ENCODE measurements at places on chromosomes 3 and 15.

- DNase-seq, result peak; percentile 14
Observed at GRCh38 chr3:172965256-172965655, 175.8 kb downstream of the SPATA16 start.

GRCh38 chr3:194301730-194302129 lies 49.4 kb downstream of the CPN2 start:
- DNase-seq, result no peak

DNA sequence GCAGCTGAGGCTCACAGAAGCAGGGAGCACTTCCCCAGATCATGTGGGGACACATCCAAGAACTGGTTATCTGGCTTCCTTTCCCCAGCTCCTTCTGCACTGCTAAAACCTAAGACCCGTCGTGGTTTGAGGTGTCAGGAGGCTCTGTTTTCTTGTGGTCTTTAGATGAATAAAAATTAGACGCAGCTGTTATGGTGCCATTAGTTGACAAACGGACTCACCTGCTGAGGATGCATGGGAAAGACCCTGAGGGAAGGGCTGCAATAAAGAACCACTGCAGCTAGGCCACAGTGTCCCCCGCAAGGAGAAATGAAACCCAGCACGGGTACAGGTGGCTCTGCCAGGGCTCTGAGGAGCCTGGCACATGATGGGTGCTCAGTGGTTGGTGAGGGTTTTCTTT lies 99.4 kb downstream of the IQSEC1 start:
- no peak for DNase-seq

DNA sequence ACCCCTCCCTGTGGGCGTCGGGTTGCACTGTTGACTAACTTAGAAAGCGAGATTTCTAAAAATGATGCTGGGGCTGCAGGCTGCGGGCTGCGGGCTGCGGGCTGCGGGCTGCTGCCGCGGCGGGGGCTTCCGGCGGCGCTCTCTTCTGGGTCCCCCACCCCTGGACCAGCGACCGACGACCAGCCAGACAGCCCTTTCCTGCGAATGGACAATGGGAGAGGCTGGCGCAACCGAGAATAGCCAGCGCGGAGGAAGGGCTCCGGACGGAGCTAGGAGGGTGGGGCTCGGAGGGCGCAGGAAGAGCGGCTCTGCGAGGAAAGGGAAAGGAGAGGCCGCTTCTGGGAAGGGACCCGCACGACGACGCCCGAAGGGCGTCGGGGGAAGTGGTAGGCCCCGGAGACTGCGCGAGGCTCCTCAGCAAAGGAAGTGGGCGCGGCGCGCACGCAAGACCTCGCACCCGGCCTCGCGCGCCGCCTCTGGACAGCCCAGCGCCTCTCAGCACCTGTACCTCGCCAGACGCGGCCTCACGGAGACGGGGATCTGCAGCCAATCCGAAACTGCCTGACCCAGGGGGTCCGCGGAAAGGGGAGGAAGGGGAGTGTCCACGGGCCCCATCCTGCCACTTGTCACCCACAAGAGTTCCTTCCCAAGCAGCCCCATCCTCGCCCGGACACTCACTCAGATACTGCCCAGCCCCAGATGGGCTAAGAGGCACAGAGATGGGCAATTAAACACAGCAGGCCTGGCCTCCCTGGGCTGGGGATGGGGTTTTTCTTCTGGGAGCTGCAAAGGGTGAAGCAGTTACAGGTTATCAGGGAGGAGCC lies 70.7 kb downstream of the SLC12A8 start:
- DNase-seq, result no peak

DNA sequence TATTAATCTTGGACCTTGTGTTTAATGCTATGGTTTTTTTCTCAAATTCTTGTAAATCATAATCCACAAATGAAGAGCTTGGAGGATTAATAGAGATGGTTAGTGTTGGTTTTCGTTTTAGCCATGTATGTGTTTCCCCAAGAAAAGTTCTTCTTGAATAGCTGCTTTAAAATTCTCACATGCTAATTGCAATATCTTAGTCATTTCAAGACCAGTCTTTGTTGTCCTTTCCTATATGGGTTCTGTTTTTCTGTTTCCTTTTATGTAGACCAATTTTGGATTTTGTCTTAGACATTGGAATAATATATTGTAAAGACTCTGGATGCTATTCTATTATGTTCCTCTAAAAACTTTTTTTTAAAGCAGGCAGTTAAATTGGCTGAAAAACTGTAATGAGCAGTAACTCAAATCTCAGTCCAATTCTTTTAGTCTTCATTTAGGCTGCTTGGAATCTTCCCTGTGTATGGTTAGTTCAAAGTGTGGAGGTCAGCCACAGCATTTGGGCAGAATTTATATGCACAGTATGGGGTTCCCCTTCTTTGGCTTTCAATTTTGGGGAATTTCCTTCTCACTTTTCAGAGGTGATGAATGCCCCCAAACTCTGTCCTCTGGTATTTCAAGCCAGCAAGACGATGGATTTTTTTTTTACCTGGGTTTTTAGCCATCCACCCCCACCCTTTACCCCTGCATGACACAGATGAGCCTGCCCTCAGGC lies 39.1 kb upstream of the DNAJC13 start:
- DNase-seq, result no peak

- DNase-seq, result peak; percentile 63
Observed at GRCh38 chr3:141370065-141370533, 1.8 kb downstream of the ZBTB38 start.

DNA sequence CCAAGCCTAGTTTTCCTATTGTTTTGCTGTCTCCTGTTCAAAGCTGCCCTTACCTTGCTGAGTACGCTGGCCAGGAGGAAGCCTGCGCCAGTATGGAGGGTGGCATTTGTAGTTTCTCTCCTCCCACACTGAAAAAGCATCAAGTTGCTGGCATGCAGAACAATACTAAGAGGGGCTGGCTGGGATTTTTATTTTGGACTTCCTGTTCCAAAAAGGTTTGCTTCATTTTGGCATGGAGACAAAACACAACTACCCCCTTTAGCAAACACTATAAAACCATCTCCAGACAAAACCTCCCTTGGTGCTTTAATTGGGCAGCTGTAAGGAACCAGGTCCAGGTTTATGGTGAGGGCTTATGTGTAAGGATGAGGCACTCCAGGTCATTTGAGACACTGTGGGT lies 457.6 kb downstream of the PDCD6IP start:
- DNase-seq, result no peak

GRCh38 chr3:143081844-143082778 lies 37.5 kb upstream of the CHST2 start:
- no peak for DNase-seq

DNA sequence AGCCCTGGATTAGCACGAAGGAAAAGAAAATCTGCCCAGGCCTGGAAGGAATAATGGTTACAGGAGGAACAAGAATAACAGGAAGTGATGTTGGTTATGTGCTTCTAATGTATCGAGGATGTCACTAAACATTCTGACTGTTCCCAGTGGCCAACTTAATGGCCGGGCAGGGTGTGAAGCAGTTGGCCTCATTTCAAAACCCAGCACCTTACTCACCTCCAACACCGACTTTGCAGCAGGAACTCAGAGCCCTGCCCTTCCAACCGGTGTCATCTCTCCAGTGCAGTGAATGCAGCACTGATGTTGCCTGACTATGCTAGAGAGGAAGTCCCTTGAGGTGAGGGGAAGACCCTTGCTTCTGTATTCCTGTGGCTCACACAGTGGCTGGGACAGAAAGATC lies 162.4 kb upstream of the LRTM1 start:
- no peak for DNase-seq

GRCh38 chr15:40925863-40926658 lies 3.1 kb upstream of the DLL4 start:
- DNase-seq, result no peak

DNA sequence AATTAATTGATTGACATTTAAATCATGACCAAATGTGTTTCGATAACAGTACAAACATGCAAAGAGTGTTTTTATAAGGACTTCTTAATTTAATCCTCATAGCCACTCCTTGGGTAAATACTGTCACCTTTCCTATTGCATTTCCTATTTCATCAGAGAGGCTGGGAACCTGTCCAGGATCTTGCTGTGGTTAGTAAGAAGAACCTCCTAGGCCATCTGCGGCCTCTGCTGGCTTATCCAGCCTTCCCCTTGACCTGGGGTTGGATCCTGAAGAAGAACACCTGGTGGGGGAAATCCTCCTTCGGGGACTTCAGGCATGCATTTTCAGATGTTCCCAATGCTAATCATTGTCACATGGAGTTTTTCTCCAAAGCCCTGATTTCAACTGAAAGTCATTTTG lies 25.5 kb downstream of the GLDN start:
- DNase-seq, result no peak

- DNase-seq, result no peak
Observed at GRCh38 chr3:161401389-161401788, 30.1 kb upstream of the SPTSSB start.

DNA sequence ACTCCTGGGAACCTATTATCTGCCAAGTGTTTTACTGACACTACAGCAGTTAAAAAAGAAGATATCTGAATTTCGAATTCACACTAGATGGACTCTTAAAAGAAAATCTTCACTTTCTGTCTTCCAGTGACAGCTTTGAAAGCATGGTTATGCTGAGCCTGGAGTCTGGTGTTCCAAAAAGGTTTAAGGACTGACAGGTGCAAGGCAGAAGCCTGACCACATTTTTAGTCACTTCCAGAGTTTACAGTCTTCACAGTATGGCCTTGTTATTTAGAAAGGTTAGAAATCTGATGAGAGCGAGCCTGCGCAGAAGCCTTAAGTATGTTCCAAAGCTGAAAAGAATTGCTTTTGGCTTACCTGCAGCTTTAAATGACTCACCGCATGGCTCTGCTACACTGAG lies 59.9 kb downstream of the ETV5 start:
- no peak for DNase-seq

- no peak for DNase-seq
Observed at GRCh38 chr3:106376016-106376570, 507.3 kb upstream of the CBLB start.

DNA sequence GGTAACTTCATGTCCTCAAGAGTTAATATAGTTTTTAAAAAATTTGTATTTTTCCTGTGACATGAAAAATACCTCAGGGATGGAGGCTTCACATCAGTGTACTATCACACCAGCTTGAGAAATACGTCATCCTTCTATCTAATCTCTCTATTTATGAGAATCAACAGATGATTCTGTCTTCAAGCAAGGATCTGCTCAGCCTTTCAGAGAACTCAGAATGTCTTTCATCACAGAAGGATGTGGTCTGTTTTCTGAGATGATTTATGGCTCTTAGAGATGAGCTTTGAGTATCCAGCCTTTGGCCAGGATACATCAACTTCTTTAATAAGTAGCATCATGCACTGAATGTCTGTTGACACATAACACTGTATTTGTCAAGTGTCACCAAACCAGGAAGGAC lies 193.9 kb downstream of the DTWD1 start:
- no peak for DNase-seq

DNA sequence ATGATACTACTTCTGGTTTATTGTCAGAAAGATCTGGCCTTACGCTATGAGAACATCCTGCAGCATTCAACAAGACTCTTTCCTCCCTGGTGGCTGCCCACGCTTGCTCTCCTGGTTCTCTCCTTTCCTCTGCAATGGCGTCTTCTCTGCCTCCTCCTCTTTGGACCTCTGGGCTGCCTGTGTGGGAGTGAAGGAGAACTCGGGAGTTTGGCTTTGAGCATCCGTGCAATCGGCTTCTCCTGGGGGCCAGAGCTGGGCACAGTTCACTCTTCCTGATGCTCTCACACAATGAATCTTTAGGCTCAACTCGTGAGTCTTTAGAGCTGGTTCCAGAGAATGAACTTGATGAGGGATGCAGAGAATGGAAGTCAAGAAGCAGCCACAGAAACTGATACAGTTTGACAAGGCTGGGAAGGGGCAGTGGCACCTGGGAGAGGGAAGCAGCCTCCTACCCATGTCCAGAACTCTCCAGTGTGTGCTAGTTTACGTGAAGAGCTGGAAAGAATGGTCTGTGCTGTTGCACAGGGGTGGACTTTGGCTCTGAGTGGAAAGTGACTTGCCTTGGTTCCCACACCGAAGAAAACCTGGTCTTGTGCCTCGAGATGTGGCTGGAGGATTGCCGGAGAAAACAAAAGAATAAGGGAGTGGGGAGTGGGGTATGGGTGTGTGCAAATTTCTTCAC lies 37.9 kb downstream of the RPLP1 start:
- no peak for DNase-seq

DNA sequence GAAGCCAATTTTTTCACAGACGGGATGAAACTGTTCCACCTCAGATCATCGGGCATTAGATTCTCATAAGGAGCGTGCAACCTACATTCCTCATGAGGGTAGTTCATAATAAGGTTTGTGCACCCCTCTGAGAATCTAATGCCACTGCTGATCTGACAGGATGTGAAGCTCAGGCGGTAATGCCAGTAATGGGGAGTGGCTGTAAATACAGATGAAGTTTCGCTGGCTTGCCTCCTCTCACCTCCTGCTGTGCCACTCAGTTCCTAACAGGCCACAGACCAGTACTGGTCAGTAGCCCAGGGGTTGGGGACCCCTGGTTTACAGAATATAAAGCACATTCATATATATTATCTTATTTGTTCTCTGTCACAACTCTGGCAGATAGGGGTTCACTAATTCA lies 2.1 kb upstream of the LIMD1 start:
- DNase-seq, result no peak

- DNase-seq, result no peak
Observed at GRCh38 chr3:163552659-163552966, 1525.7 kb downstream of the SI start.

DNA sequence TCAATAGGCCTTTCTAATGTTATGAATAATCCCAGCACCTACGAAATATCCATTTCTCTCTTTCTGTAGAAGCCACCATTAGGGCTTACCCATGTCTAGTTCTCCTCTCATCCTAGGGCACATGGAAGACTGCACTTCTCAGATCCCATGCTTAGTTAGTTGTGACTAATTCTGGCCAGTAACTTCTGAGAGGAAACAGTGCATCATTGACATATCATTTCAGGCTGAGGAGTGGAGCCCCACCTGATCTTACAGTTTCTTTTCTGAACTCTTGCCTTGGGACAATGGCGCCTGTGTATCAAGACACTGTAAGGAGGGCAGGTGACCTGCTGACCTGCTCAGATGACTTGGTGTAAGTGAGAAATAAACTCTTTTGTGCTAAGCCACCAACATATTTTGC lies 39.4 kb upstream of the TBL1XR1 start:
- DNase-seq, result no peak

DNA sequence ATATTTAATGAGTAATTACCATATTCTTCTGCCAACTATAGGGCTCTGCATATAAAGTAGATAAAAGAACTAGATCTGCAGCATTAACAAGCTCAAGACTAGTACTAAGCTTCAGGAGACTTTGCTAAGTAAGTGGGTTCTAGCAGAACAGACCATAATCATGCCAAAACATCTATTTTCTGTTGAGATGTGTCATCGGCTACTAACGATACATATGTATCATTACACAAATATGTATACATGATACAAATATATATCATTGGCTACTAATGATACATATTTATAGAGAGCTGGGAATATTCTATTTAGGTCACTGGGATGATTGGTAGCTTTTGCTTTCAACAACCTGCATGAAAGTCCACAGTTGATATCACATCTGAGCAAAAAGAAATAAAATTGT lies 185.8 kb upstream of the DCBLD2 start:
- DNase-seq, result no peak

- no peak for DNase-seq
Observed at GRCh38 chr3:73592154-73593144, 32.3 kb downstream of the PDZRN3 start.

Measured in AG09309 (cell line).